ENCODE measurements at places on chromosomes 13 and 19. TPM values are rescaled to one million over a fixed set of nuclear protein-coding genes. Genes with fewer than 3 reads are reported as not detected.
A peak's percentile ranks its signal among the peaks of the same experiment; 100 is the strongest.

Gene ZNF432
- 12.6 TPM for total RNA-seq

Gene FPR1
- total RNA-seq: not detected

Gene ODAD3
- 0.39 TPM for total RNA-seq

Gene IZUMO2
- total RNA-seq: not detected

Gene FSD1
- total RNA-seq: 14.4 TPM

Gene IRS2
- 135 TPM for total RNA-seq

DNA sequence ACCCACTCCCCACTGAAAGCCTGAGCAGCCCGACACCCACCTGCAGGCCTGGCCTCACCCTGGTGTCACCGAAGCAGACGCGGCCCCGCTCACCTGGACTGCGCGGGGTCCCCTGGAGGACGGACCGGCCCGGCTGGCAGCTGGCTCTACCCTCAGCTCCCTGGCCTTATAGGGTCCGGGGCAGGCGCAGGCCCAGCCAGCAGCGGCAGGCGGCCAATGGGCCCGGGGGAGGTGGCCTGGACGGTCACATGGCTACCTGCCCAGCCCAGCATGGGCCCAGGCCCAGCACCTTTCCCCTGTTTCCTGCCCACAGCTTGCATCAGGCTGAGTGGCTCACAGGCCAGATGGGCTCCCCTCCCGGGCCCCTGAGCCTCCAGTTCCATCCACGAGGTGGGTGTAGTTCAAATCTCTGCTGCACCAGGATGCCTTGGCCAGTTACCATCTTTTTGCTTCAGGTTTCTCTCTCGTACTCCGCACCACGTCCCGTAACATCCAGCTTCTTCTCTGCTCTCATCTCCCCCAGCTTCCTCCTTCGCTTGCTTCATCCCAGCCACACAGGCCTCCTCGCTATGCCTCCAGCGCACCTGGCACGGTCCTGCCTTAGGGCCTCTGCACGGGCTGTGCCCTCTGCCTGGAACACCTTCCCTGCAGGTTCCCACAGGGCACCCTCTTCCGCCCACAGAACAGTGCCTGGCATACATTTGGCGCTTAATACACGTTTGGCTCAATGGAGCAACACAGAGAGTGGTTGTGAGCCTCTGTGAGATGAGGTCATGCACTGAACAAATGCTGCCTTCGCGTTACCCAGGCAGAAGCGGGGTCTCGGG, at the start of gene PLIN4:
TSS of gene PLIN4 (minus strand) at position 142 of the 827 bp plus-strand sequence. CDS start 214 bp downstream, outside the sequence.
- no peak for DNase-seq

GRCh38 chr13:51326777-51327176, 12.7 kb upstream of the SERPINE3 start:
- no peak for DNase-seq

DNA sequence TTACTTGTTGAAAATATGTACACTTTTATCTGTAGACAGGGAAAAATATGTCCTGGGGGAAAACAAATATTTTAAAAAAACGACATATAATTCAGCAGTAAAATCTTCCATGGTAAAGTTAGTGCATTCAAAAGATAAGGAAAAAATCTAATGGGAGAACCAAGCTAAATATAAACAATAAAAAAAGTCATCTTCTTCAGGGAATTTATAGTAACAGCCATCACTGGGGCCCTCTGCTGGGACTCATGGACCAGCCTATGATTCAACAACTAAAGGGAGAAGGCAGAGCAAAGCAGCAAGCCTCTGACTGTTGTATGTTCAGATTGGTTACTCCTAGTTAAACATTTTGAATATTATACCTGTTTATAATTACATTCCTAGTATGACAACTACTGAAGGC, 93.0 kb downstream of the ITGBL1 start:
- no peak for DNase-seq

DNA sequence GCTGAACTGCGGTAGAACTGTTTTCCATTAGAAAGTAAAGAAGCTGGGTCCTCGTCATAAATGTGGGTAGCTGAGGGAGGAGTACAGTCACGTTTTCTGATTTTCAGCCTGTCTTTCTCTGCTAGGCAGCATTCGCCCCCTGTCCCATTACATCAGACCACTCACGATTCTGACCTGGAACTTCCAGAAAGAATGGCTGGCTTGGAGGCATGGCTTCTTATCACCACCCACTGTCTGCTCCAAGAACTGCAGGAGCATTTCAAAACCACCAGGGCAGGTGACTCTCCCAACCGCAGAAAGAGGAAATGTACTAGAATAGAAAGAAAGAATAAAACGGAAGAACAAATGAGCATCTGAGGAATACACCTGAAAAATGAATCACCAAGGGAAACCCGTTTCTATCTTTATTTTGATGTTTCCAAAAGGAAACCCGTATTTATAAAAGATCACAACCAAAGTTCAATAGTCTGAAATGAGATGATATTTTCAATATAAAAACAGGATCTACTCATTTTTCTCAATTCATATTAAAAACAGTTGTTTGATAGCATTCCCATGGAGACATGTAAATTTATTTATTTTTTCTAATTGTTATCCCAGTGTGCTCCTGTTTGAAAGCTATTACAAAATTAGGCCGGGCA, 22.1 kb upstream of the POMP start:
- DNase-seq: peak; percentile 82

DNA sequence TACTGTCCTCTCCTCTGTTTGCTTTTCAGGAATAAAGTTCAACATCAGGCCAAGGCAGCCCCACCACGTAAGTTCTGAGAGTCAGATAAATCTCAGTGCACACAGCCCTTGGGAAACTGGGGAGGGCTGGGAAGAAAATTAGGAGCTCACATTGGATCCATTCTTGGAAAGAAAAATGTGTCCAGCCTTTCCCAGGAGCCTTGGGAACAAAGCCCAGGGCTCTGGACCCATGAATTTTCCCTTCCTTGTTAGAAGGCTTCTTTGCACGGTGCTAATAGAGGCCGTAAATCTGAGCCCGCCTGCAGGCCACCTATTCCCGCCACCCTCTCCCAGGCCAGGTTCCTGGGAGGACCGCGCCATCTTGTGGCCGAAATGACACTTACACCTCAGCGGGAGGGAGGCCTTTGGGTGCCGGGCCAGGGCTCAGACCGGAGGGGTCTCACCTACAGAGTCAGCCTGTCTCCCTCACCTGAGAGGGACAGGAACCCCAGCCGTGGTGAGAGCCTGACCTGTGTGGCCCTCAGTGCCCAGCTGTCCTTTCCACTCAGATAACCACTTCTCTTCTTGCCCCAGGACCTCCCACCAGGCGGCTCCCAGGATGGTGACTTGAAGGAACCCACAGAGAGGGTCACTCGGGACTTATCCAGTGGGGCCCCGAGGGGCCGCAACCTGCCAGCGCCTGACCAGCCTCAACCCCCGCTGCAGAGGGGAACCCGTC, 25.1 kb upstream of the KCTD15 start:
- DNase-seq: peak; percentile 77

DNA sequence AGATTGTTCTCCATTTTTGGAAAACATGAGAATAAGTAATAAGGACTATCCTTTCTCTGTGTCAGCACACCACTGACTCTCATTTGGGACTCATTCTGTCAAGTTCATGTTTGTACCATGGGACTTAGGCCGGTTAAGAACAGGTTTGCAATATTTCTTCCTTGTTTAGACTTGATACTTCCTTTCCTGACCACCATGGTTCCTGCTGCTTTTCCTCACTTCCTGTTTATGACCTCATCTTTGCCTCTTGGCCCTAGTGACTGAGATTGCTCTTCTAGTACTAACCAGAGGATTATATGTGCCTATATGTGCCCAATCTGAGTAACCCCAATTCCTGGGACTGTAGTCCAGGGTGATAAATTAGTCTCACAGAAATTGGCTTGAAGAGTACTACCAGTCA, 32.5 kb upstream of the NDFIP2 start:
- DNase-seq: peak; percentile 41

GRCh38 chr13:84237143-84237542, 354.9 kb upstream of the SLITRK1 start:
- DNase-seq: no peak

DNA sequence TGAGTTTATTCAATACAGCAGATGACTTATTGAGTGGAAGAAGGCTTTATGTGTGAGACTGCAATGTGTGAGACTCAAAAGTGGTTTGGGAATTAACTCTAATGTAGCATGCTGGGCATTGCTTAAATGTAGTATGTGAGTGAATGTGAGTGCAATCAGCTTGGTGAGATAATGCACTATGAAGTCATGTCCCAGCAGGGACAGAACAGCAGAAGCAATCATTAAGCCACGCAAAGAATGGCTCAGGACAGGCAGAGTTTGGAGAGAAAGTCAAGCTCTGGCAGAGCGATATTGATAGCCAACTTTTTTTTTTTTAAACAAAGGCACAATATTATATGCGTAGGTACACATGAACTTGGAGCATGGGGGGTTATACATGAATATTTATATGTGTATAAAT, 597.7 kb downstream of the GPC6 start:
- peak; percentile 55 for DNase-seq

DNA sequence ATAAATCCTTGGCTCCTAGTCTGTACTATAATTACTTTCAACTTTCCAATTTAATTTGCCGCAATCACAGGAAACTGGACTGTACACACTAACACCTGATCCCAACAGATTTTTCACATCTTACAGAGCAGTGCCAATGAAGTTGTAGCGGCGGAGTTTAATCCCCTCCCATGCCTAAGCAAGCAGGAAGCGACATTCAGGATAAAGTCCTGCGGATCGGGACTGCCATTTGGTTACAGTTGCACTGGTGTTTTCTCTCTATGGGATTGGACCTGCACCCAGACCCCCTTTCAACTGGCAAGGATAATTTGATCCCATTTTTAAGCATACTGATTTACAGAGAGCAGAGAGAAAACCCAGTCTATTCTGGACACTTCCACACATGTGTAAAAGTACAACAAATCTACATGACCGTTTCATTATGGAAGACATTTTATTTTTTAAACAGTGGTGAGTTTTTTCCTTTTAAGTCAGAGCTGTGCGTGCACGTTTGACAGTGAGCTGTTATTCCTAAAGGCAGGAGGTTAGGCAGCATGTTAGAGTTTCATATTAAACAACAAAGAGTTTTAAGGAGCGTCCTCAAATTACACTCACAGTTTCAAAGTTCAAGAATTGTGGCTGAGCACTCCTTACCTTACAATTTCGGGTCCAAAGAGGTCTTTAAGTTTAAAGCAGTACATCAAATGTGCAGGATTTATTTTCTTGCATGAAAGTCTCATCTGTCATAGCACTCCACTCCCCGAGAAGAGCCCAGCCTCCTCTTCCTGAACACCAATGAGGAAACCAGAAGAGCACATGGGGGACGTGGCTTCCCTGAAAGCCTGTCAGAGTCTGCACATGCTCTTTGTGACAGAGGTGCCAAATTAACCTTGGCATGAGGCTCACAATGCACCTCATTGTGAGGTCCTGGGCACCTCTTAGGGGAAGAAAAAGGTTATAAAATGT, 141.6 kb upstream of the RFC3 start:
- DNase-seq: peak; percentile 52

GRCh38 chr13:24659239-24659638, 21.0 kb upstream of the ATP12A start:
- no peak for DNase-seq

GRCh38 chr13:50932091-50932490, 22.5 kb downstream of the RNASEH2B start:
- no peak for DNase-seq

DNA sequence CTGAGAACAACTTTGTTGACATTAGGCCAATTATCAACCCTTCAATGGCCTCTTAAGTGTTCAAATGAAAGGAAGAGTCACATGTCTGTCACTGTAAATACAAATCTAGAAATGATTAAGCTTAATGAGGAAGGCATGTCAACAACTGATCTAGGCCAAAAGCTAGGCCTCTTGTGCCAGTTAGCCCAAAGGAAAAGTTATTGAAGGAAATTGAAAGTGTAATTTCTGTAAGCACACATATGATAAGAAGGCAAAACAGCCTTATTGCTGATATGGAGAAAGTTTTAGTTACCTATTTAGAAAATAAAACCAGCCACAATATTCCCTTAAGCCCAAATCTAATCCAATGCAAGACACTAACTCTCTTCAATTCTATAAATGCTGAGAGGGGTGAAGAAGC, 604.7 kb downstream of the SLITRK6 start:
- DNase-seq: no peak

- DNase-seq: no peak
Observed at GRCh38 chr19:7018828-7019227, 2.4 kb downstream of the MBD3L2B start.

GRCh38 chr19:54317108-54317964, 4.4 kb upstream of the LILRA5 start:
- no peak for DNase-seq

DNA sequence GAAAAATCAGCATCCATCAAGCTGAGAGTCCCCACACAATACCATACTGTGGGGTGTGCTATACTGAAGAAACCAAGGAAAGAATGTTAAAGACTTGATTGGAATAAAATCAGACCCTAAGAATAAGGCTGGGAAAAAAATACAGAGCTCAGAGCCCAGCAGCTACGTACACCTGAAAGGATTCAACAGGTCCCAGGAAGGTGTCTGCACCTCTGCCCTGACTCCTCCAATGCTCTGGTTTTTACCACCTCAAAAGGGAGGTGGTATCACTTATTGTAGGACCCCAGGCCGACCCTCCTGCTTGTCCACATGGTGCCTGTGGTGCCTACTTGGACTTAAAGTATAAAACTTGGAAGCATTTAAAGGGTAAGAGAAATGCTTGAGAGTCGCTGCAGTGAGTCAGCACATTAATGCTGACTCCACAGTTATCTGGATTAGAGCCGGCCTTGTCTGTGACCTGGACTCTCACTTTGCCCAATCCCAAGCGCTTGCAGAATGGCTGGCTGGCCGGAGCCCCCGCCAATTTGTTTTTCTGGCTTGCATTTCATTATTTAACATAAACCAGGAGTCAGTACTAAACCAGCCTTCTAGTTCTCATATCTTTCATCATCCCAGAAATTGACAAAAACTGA, 110.1 kb downstream of the FGF14 start:
- DNase-seq: peak; percentile 25

DNA sequence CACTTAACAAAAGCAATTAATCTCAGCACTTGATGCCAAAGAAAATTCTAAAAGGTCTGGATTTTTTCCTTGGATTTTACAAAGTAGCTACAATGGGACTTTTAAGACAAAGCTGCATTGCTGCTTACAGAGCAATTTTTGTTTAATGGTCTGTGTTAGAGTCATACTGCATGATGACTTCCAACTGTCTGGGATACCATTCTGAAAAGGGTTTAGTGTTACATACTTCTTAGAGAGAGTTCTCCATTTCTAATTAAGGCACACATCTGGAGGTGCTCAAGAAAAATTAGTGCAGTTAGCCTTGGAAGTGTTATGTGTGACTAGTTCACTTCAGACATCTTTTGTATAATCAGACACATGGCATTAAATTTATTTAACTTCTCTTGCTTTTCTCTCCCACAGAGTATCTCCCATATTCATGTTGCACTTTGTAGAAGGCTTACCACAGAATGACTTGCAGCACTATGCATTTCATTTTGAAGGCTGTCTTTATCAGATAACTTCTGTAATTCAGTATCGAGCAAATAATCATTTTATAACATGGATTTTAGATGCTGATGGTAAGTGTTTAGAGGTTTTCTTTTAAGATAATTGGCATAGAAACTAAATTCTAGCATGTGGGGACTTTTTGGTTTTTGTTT, 35.1 kb downstream of the USPL1 start:
- DNase-seq: peak; percentile 50

- no peak for DNase-seq
Observed at GRCh38 chr19:24078680-24079079, 8.3 kb upstream of the ZNF254 start.

- DNase-seq: peak; percentile 68
Observed at GRCh38 chr13:30696278-30697176, 38.8 kb upstream of the ALOX5AP start.
